Right ventricle myocardium superior (tissue), 1 donor: ENCODE measurements at places on chromosomes 13 and 19.

- no peak for DNase-seq
Measured at GRCh38 chr13:50094615-50095293, 79.5 kb downstream of the KCNRG start.

GRCh38 chr19:6272913-6273600 lies 6.7 kb downstream of the MLLT1 start:
- peak; percentile 37 for DNase-seq

- no peak for DNase-seq
Measured at GRCh38 chr13:51689663-51689996, 105.4 kb downstream of the WDFY2 start.

GRCh38 chr13:42626176-42626860 lies 52.4 kb downstream of the TNFSF11 start:
- DNase-seq = no peak

DNA sequence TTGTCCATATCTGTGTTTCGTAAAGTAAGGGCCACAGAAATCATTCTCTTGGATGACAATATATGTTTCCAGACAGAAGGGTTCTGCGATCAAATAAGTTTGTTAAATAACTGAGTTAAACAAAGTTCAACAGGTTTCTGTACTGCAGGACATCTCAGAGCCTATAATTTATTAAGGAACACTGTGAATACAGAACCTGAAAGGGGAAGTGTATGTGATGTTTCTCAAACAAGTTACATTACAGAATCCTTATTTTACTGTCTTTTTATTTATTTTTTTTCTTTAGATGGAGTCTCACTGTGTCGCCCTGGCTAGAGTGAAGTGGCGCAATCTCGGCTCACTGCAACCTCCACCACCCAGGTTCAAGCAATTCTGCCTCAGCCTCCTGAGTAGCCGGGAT lies 55.4 kb upstream of the GTF2F2 start:
- DNase-seq = no peak

- no peak for DNase-seq
Measured at GRCh38 chr19:44696939-44697669, 1.8 kb upstream of the CEACAM16 start.

DNA sequence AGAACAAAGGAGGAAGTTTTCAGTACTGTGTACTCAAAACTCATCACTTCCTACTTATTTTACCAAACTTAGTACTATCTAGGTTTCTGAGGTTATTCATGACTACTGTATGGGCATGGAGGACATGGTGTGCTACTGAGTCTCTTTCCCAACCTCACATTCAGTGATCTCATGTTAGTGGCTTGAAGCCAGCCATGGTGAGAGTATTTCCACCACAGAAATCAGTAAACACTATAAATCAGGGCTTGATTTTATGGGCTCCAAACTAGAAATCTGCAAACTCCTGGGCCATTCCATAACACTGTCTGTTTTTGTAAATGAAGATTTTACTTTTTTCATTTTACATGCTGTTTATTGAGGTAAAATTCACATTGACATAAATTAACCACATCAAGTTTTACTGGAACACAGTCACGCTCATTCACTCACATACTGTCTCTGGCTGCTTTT lies 19.7 kb downstream of the MED26 start:
- peak; percentile 13 for DNase-seq

DNA sequence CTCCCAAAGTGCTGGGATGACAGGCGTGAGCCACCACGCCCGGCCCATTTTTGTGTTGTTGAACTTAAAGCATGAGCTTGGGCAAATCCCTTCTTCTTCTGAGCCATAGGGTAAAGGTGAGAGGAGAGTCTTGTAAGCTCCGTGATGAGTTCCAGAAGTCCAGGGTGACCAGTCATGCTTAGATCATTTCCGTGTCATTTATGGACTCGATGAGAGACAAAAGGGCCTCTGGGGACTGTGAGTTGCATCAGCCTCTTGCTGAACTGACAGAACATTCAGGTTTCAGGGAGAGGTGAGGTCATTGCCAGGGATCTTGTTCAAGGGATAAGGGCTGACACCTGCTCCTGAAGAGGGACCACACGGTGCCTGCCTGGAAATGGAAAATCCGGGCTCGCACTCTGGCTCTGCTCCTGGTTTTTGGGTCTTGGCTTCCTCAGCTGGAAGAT lies 53.6 kb downstream of the GADD45B start:
- no peak for DNase-seq

DNA sequence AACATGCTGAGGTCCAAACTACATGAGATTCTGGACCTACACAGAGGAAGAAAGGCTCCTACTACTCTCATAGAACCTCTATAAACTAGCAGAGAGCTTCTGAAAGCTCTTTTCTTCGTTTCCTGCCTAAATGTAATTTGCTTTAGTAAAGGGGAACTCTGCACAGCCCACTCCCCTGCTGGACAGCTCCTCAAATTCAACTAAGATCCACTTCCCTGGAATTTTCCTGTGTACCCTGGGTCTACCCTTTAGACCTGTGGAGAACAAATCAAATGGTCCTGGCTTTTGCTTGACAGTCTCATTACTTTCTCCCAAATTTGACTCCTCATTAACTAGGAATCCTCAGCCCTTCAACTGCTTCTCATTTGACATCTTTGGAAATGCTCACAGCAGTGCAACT lies 3.5 kb upstream of the DCLK1 start:
- DNase-seq = no peak

- DNase-seq = no peak
Measured at GRCh38 chr19:726993-727956, 18.5 kb downstream of the PALM start.

GRCh38 chr19:43780706-43781525 lies at the start of gene KCNN4:
Gene KCNN4 (minus strand): TSS chr19:43780973. CDS start chr19:43780861, 112 bp downstream.
- no peak for DNase-seq

DNA sequence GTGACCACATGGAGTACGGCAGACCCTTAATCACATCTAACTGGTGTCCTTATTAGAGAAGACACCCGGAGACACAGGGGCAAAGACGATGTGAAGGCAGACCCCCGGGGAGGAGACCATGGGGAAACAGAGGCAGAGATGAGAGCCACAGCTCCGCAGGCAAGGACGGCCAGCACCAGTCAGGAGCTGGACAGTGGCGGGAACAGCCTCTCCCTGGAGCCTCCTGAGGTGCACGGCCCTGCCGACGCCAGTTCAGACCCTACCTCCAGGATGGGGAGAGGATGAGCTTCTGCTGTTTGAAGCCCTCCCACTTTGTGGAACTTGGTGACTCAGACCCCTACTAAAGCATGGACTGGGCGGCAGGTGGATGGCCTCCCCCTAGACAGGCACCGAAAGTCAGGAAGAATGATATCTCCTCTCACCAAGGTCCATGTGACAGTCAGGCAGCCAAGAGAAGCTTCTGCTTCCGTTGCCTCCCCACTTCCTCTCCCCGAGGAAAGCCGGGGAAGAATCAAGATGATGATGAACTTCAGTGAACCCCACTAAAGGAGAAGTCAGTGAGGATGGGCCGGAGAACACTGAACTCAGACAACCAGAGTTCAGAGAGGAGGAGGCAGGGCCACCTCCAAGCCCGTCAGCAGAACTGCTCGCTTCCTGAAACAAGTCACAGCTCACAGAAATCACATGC lies 25.4 kb downstream of the RAB20 start:
- DNase-seq = no peak

DNA sequence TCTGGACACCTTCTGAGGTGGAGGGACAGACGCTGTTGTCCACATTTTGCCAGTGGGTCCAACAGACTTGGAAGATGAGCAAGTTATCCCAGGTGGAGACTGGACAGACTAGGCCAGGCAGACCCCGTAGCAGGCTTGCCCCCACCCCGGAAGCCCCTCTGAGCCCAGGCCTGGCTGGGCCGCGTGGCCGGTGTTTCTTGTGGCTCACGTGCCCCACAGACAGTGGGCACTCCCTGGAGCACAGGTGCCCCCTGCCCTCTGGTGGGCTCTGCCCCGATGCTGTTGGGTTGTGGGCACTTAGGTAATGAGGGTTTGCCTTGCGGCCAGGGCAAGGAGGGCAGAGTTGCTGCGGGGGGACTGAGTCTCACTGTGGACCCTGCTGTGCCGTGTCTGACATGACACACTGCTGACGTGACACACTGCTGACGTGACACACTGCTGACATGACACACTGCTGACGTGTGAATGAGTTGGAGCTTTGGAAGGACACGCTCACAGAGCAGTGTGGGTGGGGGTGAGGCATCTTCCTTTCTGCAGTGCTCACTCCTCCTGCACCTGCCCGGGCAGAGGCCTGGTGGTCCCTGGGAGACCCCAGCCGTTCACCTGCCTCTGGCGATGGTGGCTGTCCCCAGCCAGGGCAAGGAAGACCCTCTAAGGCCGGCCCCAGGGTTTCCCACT lies 25.1 kb downstream of the DOT1L start:
- no peak for DNase-seq
